ENCODE measurements at places on chromosomes 1 and 21.

- H3K27ac ChIP-seq = no peak overlapping the region
- H3K27me3 ChIP-seq = no peaks in the 10 kb centered on the region
- peak; percentile 86 for DNase-seq
- no peak overlapping the region for H3K4me3 ChIP-seq
Measured at GRCh38 chr1:186212568-186213224, 162.4 kb downstream of the TPR start.

- H3K27me3 ChIP-seq = no peaks in the 10 kb centered on the region
- H3K36me3 ChIP-seq = peaks cover 41% of the 10 kb centered on the region
- peaks cover 12% of the 10 kb centered on the region for H3K4me1 ChIP-seq
- peak overlapping the region; percentile 13 for H3K27ac ChIP-seq
- no peak overlapping the region for H3K4me3 ChIP-seq
- DNase-seq = no peak
Measured at GRCh38 chr1:245956225-245956624, 550.9 kb downstream of the SMYD3 start.

DNA sequence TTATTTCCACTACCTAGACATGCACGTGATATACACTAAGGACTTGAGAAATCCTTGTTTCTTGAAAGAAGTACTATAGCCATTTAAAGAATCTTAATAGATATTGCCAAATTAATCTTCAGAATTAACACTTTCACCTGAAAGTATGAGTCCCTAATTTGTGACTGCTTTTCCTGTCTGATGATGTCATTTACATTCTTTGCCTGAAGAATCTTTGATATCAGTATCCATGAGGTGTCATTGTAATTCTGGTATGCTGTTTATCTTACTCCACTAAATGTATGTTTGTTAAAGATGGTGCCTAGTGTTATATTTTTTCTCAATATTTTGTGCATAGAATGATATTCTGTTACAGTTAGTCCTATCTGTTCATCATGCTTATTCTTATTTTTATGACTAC lies 48.5 kb upstream of the RC3H1 start:
- no peak for DNase-seq
- peaks cover 10% of the 10 kb centered on the region for H3K4me1 ChIP-seq
- H3K4me3 ChIP-seq = no peak overlapping the region
- H3K27me3 ChIP-seq = no peaks in the 10 kb centered on the region

DNA sequence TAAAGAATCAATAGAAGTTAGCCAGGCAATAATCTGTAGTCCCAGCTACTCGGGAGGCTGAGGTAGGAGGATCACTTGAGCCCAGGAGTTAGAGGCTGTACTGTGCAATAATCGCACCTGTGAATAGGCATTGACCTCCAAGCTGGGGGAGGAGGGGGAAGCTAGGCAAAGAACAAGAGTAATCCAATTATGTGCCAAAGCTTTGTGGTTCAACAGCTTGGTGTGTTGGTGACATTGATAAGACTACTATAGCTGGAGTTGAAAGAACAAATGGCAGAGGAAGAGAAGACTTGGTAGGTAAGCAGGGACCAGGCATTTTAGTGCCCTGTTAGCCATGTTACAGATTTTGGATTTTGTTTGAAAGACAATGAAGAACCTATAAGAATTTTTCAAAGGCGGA lies 2.1 kb upstream of the TMCO2 start:
- DNase-seq = no peak
- H3K36me3 ChIP-seq = no peaks in the 10 kb centered on the region
- no peak overlapping the region for H3K4me3 ChIP-seq
- no peak overlapping the region for H3K27ac ChIP-seq
- H3K4me1 ChIP-seq = 0 out of 2 replicates have a peak, but pooled peaks cover 3% of the 10 kb centered on the region
- H3K27me3 ChIP-seq = no peaks in the 10 kb centered on the region

DNA sequence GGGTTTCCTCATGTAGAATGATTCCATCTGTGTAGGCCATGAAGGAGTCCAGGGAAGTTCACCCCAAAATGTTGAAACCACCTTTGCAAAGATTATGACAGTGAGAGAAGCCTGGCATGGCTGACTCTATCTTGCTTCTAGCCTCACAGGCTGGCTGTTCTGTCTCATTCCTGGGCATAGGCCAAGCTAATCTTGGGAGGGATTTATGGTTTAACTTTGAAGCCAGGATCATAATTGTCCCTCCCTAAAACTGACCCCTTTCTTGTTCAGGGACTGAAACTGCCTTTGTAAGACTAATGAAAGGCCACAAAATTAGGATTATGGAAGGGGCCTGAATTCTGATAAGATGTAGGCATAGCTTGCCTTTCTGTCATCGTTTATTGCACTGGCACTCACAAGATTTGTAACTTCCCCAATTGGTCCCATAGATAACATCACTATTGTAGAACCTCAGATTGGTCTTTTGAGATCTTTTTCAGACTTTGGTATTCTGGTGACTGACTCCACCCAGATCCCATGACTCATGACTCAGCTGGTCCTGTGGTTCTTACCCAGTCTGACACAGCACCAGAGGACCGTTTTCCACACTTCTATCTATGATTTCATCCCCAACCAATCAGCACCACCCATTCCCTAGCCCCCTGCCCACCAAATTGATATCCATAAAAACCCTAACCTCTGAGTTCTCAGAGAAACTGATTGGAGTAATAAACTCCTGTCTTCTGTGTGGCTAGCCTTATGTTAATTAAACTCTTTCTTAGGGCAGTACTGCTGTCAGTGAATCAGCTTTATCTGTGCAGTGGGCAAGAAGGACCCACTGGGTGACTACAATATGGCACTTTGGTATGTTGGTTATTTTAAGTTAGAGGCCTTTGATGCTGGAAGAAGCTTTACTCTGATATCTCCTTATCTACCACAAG lies 13.6 kb upstream of the LAMTOR5 start:
- DNase-seq = no peak
- H3K27me3 ChIP-seq = peaks cover 4% of the 10 kb centered on the region
- no peak overlapping the region for H3K4me3 ChIP-seq
- no peaks in the 10 kb centered on the region for H3K36me3 ChIP-seq
- H3K27ac ChIP-seq = no peak overlapping the region

DNA sequence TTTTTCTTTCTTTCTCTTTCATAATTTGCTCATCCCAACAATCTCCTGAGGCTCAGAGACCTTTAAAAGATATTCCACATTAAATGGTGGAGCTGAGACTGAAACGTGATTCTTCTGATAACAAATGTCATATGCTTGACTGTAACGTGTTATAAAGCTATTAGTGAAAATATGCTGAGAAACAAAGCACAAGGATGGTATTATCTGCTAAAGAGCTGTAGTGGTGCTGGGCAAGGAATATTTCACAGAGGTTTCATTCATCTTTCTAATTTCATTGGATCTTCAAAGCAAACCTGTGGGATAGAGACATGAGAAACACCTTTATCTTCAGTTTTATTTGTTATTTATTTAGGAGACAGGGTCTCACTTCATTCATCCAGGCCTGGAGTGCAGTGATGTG lies 98.1 kb upstream of the WLS start:
- H3K4me3 ChIP-seq = no peak overlapping the region
- no peaks in the 10 kb centered on the region for H3K27me3 ChIP-seq
- H3K4me1 ChIP-seq = no peaks in the 10 kb centered on the region
- no peaks in the 10 kb centered on the region for H3K36me3 ChIP-seq
- DNase-seq = no peak

DNA sequence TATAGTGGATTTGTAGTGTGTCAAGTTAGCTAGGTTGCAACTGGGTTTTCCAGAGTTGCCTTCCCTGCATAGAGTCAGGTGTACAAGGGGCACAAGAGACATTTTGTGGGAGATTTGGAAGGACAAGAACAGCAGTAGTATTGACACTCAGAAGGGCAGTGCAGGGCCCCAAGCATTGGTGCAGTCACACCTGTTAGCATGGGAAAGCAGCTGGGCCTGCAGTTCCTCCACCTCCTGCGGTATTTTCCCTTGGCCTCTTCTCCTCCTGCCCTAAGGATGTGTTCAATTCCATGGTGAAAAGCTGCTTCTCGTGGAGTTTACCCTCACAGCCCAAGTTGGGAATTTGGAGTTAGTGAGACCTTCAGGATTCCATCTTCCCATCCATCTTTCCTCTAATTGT lies 47.1 kb upstream of the TRABD2B start:
- no peak overlapping the region for H3K4me3 ChIP-seq
- no peaks in the 10 kb centered on the region for H3K27me3 ChIP-seq
- no peaks in the 10 kb centered on the region for H3K4me1 ChIP-seq
- no peaks in the 10 kb centered on the region for H3K36me3 ChIP-seq
- no peak for DNase-seq
- H3K27ac ChIP-seq = no peak overlapping the region

DNA sequence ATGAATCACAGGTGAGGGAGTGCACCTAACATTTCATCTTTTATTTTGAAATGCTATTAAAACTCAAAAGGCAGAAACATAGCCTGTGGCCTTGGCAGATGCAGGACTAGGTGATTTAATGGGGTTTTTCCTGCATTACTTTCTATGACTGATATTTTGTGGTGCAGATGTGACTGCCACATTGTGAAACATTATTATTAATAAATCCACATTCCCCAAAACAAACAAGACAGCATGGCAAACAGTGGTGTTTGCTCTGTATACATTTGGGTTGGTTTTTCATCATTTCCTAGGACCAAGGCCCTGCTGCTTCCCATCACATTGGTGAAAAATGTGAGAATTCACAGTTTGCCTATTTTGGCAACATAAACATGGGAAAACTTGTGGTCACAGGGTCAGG lies 247.6 kb upstream of the SGIP1 start:
- H3K4me1 ChIP-seq = no peaks in the 10 kb centered on the region
- no peaks in the 10 kb centered on the region for H3K27me3 ChIP-seq
- DNase-seq = no peak
- H3K27ac ChIP-seq = no peak overlapping the region
- H3K4me3 ChIP-seq = no peak overlapping the region
- H3K36me3 ChIP-seq = no peaks in the 10 kb centered on the region

GRCh38 chr21:34524646-34525601 lies 12.9 kb upstream of the KCNE1 start:
- no peak for DNase-seq
- no peaks in the 10 kb centered on the region for H3K36me3 ChIP-seq
- no peak overlapping the region for H3K27ac ChIP-seq
- peaks cover 12% of the 10 kb centered on the region for H3K27me3 ChIP-seq
- H3K4me3 ChIP-seq = no peak overlapping the region
- peaks cover 5% of the 10 kb centered on the region for H3K4me1 ChIP-seq

DNA sequence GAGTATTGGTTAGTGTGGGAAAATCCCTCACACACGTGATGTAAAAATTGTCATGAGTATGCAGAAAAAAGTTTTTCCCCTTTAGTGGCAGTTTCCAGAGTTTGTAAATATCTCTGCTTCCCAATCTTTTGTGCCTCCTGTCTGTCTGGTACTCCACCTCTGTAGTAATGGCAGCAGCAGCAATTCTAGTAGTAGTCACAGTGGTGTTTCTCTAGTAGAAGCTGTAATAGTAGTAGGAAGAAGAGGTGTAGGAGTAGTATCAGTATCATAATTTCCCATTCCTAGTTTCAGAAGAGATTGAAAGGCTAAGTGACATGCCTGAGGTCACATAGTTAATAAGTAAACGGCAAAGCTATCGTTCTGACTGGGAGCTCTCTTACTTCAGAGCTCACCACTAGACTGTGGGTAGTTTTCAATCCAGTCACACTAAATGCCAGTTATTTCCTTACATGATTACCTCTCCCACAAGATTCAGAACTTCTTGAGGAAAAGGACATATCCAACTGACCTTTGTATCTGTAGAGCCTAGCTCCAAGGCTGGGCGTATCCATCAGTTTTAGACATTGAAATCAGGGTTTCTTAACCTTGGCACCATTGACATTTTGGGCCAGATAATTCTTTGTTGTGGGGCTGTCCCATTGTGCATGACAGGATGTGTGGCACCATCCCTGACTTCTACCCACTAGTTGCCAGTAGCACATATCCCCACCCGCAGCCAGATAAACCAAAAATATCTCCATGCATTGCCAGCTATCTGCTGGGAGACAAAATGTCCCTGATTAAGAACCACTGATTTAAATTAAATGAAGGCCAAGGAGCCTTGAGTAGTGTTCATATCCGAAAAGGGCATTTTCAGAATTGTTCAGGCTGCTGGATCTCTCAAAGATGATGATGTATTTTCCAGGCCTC lies 135.9 kb downstream of the FGGY start:
- H3K27me3 ChIP-seq = no peaks in the 10 kb centered on the region
- DNase-seq = no peak
- no peaks in the 10 kb centered on the region for H3K36me3 ChIP-seq
- no peaks in the 10 kb centered on the region for H3K4me1 ChIP-seq
- H3K4me3 ChIP-seq = no peak overlapping the region
- no peak overlapping the region for H3K27ac ChIP-seq

DNA sequence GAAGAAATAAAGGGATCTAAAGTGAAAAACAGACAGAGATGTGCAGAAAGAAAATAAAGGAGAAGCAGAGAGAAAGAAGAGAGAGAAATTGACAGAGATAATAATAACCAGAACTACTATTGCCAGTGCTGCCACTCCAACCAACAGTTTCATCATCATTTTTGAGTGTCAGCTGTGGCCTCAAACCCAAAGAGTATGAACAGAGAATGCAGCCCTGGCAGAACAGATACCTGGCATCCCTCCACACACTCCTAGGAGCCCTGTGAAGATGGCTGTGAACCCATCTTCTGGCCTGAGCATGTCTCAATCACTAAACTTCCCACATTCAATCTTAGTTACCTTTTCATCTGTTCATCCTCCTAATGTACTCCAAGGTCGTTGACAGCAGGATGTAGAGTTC lies 385.8 kb upstream of the NFIA start:
- no peaks in the 10 kb centered on the region for H3K27me3 ChIP-seq
- H3K4me1 ChIP-seq = no peaks in the 10 kb centered on the region
- no peak overlapping the region for H3K27ac ChIP-seq
- no peaks in the 10 kb centered on the region for H3K36me3 ChIP-seq

DNA sequence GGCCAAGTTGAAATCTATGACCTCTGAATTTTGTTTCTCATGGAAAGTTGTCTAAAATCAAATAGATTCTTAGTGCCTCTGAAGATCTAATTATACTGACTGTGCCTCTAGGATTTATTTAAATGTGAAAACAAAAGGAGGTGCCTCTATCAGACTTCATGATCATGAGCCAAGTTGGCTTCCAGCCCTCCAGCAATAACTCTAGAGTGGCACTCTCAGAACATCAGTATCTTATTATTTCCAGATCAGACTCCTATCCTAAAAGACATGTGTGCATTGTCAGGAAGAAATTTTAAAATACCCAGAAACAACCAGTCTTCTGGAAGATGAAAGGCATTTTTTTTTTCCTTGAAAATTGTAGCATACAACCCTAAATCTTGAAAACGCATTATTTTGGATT lies 368.0 kb downstream of the PDE4B start:
- H3K27ac ChIP-seq = no peak overlapping the region
- no peaks in the 10 kb centered on the region for H3K27me3 ChIP-seq
- no peaks in the 10 kb centered on the region for H3K36me3 ChIP-seq
- H3K4me1 ChIP-seq = no peaks in the 10 kb centered on the region
- no peak overlapping the region for H3K4me3 ChIP-seq

GRCh38 chr1:105210747-105211146 lies 1461.0 kb downstream of the AMY1C start:
- no peak overlapping the region for H3K4me3 ChIP-seq
- no peaks in the 10 kb centered on the region for H3K36me3 ChIP-seq
- no peak overlapping the region for H3K27ac ChIP-seq
- DNase-seq = no peak

Measured in K562 (cell line).